Globus pallidus (tissue), 1 donor: ENCODE measurements at places on chromosomes 12 and 14.

DNA sequence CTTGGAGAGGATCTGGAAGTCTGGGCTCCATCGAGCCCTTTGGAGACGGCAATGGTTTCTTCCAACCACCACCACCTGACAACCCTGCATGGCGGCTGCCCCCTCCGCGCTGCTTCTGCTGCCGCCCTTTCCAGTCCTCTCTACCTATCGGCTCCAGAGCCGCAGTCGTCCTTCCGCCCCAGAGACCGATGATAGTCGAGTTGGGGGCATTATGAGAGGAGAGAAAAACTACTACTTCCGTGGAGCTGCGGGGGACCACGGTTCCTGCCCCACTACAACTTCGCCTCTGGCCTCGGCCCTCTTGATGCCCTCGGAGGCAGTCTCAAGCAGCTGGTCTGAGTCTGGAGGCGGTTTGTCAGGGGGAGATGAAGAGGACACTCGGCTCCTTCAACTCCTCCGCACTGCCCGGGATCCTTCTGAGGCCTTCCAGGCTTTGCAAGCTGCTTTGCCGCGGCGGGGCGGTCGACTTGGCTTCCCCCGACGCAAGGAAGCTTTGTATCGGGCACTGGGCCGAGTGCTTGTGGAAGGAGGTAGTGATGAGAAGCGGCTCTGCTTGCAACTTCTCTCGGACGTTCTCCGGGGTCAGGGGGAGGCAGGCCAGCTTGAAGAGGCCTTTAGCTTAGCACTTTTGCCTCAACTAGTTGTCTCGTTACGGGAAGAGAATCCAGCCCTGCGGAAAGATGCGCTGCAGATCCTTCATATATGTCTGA lies 499 bp downstream of the TOGARAM1 start:
- peak; percentile 68 for DNase-seq

DNA sequence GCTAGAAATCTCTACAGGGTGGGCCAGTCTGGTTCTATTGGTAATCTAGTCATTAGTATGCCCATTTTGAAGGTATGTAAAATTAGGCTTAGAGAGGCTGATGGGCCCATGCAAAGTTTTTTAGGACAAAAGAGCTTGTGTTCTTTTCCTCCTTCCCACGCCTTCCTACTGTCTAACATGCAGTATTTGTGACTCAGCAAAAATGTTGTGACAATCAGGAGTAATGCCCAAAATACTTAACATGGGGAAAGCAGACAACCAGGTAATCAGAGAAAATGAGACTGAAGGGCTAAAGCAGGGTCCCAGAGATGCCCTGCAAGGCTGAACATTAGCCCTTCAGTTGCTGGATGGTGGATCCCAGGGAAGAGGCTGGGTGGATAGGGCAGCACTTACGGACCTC lies 437.9 kb downstream of the BCL11B start:
- no peak for DNase-seq

GRCh38 chr12:76272287-76272686 lies 75.9 kb downstream of the BBS10 start:
- peak; percentile 86 for DNase-seq

DNA sequence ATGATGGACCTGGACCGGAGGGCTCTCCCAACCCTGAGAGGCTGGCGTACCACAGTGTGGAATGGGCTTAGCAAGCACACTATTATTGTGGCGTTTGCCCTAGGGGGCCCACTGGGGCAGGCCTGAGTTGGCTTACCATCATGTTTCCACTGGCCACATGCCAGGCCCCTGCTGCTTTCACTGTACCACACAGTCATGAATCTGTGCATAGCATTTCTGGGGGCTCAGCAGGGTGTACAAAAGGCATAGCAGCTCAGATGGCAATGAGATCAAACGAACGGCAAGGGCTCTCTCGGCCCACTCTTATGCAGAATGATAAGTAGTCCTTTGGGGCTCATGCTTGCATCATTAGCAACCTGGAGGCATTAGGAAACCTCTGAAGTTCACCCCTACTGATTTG lies 137.0 kb upstream of the HIF1A start:
- no peak for DNase-seq

GRCh38 chr12:113439606-113440030 lies 17.4 kb downstream of the SDSL start:
- DNase-seq: peak; percentile 15
